H1 (cell line): ENCODE measurements at places on chromosomes 7 and 10. TPM values are rescaled to one million over a fixed set of nuclear protein-coding genes. Genes with fewer than 3 reads are reported as not detected.

- H3K4me3 ChIP-seq, result no peak overlapping the region
- H3K27me3 ChIP-seq, result no peaks in the 10 kb centered on the region
- no peak overlapping the region for H3K27ac ChIP-seq
- no peaks in the 10 kb centered on the region for H3K36me3 ChIP-seq
- no peak for DNase-seq
These were observed 154.8 kb downstream of the RAPGEF5 start for GRCh38 chr7:22202141-22202540.

DNA sequence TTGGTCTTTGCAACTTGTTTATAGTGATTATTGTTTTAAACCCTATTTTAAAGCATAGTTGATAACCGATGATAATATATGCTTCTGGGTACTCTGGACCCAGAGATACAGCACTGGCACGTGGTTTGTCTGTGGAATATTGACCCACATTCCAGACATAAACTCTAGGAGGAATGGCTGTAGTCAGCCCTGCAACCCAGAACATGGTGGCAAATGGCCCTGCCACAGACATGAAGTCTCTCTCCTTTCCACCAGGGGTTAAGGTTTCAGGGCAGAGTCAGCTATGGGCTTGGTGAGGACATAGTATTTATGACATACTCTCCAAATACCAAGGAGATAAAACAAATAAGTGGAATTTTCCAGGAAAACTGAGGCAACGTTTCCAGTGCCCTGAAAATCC is 83.6 kb downstream of the NAMPT start:
- H3K4me1 ChIP-seq, result no peaks in the 10 kb centered on the region
- no peaks in the 10 kb centered on the region for H3K36me3 ChIP-seq
- no peak for DNase-seq

DNA sequence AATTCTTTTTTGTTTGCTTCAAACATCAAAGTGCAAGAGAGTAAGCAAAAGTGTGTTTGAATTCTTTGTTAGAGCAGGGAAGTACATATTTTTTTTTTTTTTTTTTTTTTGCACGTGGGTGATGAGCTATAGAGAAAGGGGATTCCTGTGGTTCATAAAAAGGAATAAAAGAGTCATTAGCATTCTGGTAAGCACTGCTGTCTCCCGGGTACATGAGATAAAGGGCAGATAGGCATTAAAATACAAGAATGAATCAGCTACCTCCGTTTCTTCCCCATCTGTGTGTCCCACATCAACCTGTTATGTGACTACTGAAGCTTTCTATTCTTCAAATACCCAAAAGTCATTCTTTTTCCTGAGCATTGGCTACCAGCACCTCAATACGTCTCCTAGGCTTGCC is 102.4 kb upstream of the SEMA3D start:
- no peaks in the 10 kb centered on the region for H3K27me3 ChIP-seq
- no peak overlapping the region for H3K4me3 ChIP-seq
- H3K4me1 ChIP-seq, result no peaks in the 10 kb centered on the region
- no peak overlapping the region for H3K27ac ChIP-seq
- DNase-seq, result no peak

DNA sequence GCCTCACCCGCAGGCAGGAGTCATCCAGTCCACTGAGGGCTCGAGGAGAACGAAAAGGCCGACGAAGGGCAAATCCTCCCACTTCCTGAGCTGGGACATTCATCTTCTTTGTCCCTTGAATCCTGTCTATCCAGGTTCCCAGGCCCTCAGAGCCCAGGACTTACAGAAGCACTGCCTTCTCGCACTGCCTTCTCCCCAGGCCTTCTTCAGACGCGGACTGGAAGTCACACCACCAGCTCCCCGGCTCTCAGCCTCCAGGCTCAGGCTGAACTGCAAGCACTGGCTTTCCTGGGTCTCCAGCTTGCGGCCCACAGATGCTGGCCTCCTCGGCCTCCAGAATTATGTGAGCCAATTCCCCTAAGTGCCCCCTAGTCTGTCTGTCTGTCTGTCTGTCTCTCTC is 6.4 kb upstream of the MMP21 start:
- DNase-seq, result no peak
- no peaks in the 10 kb centered on the region for H3K27me3 ChIP-seq
- H3K27ac ChIP-seq, result no peak overlapping the region
- H3K4me3 ChIP-seq, result no peak overlapping the region
- H3K4me1 ChIP-seq, result no peaks in the 10 kb centered on the region
- H3K36me3 ChIP-seq, result no peaks in the 10 kb centered on the region

GRCh38 chr10:12198156-12198555 is 2.2 kb downstream of the CDC123 start:
- H3K27me3 ChIP-seq, result no peaks in the 10 kb centered on the region
- H3K27ac ChIP-seq, result no peak overlapping the region
- DNase-seq, result no peak
- peaks cover 1% of the 10 kb centered on the region; the same call in 1 of the 2 replicates for H3K4me1 ChIP-seq

DNA sequence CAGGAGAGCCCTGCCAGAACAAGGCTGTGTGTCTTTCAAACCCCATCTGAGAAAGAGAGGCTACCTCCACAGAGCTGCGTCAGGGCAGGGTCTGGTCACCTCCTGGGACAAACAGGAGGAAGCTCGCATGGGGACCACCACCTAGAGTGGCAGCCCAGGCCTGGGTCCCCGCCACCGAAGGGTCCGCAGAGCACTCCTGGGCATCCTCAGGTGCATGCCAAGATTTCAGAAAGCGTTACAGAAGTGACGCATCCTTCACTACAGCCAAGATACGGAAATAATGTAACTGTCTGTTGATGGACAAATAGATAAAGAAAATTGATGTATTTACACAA is 42.6 kb downstream of the GSDME start:
- no peaks in the 10 kb centered on the region for H3K36me3 ChIP-seq
- no peaks in the 10 kb centered on the region for H3K27me3 ChIP-seq
- DNase-seq, result peak; percentile 37

GRCh38 chr10:72574636-72575035 is 51.2 kb downstream of the MICU1 start:
- H3K27me3 ChIP-seq, result no peaks in the 10 kb centered on the region
- no peaks in the 10 kb centered on the region for H3K4me1 ChIP-seq
- no peaks in the 10 kb centered on the region for H3K36me3 ChIP-seq
- H3K27ac ChIP-seq, result no peak overlapping the region
- no peak overlapping the region for H3K4me3 ChIP-seq

GRCh38 chr10:125156739-125157480 is 3.5 kb downstream of the CTBP2 start:
- peak overlapping the region; percentile 12; the same call in 1 of the 2 replicates for H3K27ac ChIP-seq
- H3K36me3 ChIP-seq, result no peaks in the 10 kb centered on the region
- peak overlapping the region; percentile 2; the same call in 1 of the 2 replicates for H3K4me3 ChIP-seq

GRCh38 chr10:15015451-15015850 is 28.3 kb upstream of the OLAH start:
- DNase-seq, result no peak
- no peaks in the 10 kb centered on the region for H3K36me3 ChIP-seq
- no peak overlapping the region for H3K27ac ChIP-seq
- no peaks in the 10 kb centered on the region for H3K27me3 ChIP-seq
- H3K4me1 ChIP-seq, result peaks cover 2% of the 10 kb centered on the region; the same call in 1 of the 2 replicates

DNA sequence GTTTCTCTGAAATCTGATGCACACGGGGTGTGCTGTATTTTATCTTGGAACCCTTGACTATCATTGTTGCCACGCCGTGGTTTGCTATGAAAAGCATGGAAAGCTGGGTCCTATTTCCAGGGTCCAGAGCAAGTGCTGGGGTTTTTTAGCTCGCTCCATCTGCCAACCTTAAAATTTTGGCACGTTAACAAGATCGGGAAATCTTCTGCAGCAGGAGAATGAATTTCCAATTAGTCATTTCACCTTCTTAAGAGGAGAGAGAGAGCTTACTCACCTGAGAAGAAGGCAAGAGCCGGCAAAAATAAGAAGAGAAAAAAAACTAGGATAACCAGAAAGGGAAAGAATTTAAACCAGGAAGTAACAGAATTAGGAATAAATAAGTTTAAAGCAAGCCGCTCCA is 223.6 kb upstream of the CELF2 start:
- no peaks in the 10 kb centered on the region for H3K27me3 ChIP-seq
- H3K4me1 ChIP-seq, result peaks cover 19% of the 10 kb centered on the region
- no peak for DNase-seq
- no peak overlapping the region for H3K27ac ChIP-seq

GRCh38 chr7:6250364-6250833 is 22.0 kb downstream of the CYTH3 start:
- peaks cover 2% of the 10 kb centered on the region for H3K4me1 ChIP-seq
- no peaks in the 10 kb centered on the region for H3K27me3 ChIP-seq
- no peak overlapping the region for H3K27ac ChIP-seq
- no peak overlapping the region for H3K4me3 ChIP-seq
- H3K36me3 ChIP-seq, result no peaks in the 10 kb centered on the region

GRCh38 chr7:105719919-105720318 is 138.6 kb upstream of the EFCAB10 start:
- peaks cover 21% of the 10 kb centered on the region for H3K4me1 ChIP-seq
- H3K27me3 ChIP-seq, result no peaks in the 10 kb centered on the region
- no peaks in the 10 kb centered on the region for H3K36me3 ChIP-seq
- no peak for DNase-seq
- no peak overlapping the region for H3K4me3 ChIP-seq

DNA sequence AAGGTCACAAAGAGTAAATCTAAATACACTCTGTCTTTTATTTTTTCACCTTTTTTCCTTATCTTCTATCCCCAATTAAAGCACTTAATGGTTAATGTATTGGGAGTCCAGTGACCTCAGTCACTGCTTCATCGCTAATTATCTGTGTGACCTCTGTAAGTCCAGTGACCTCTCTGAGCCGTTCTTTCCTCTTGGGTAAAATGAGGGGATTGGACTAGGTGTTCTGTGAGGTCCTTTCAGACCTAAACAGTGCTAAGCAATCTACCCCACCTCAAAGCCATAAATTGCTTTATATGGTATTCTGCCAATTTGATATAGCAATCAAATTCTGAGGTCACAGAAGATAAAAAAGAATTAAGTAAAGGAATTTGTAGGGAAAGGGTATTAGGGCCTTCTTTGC is 3.9 kb upstream of the SFMBT2 start:
- no peak overlapping the region for H3K27ac ChIP-seq
- no peaks in the 10 kb centered on the region for H3K36me3 ChIP-seq
- peaks cover 20% of the 10 kb centered on the region; the same call in 1 of the 2 replicates for H3K27me3 ChIP-seq
- H3K4me3 ChIP-seq, result no peak overlapping the region
- peaks cover 4% of the 10 kb centered on the region; the same call in 1 of the 2 replicates for H3K4me1 ChIP-seq
- DNase-seq, result no peak

DNA sequence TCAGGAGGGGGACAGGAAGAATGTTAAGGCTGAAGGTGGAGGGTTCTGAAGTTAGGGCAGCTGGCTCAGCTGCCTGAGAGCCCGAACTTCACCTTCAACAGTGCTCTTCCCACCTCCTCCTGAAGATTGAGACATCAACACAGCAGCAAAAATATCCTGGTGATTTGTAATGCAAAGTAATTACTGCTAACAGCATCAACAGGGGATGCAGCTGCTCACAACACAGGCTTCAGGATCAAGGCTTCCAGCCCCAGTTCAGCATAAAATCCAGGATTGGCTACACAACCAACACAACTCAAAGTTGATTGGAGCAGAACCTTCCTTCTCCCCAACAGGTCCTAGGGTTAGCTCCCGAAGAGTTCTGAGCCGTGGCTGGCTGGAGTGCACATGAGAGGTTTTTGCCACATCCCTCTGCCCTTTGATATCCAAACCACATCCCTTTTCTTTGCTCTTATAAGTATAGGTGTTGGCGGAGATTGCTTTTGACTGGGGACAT is 242.4 kb downstream of the KIAA1217 start:
- H3K27me3 ChIP-seq, result no peaks in the 10 kb centered on the region
- no peaks in the 10 kb centered on the region; the same call in 1 of the 2 replicates for H3K4me1 ChIP-seq
- DNase-seq, result no peak
- no peaks in the 10 kb centered on the region for H3K36me3 ChIP-seq

- H3K27me3 ChIP-seq, result no peaks in the 10 kb centered on the region
- peaks cover 13% of the 10 kb centered on the region for H3K4me1 ChIP-seq
- H3K27ac ChIP-seq, result no peak overlapping the region
These were observed 2.9 kb upstream of the ADAM8 start for GRCh38 chr10:133279326-133280226.

DNA sequence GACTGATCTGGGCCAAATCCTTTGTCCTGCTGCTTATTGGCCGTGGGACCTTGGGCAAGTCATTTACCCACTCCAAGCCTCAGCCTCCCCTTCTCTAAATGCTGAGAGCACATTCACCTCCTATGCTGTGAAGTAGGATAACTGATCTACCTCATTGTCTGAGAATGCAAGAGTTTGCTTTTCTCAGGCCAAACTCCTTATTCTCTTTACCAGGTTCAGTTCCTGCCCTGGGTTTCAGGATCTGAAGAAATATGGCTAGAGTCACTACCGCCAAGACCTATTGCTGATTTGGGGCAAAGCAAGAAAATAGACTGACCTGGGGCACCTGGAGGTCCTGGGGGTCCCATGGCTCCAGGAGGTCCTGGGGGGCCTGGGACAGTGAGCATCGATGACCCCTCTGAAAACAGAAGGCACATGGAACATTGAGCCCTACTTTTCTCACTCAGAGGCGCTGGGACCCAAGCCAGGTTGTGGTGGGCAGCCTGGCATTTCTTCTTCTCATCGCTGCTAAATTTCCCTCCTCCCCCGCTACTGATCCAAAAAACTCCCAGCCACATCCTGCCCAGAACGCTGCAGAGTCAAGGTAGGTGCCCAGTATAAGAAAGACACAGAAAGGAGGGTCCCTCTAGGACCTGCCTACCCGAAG is 42.4 kb downstream of the COL17A1 start:
- H3K4me1 ChIP-seq, result no peaks in the 10 kb centered on the region
- H3K4me3 ChIP-seq, result no peak overlapping the region
- H3K36me3 ChIP-seq, result no peaks in the 10 kb centered on the region

GRCh38 chr10:106557053-106557452 is 607.5 kb downstream of the SORCS1 start:
- H3K4me1 ChIP-seq, result no peaks in the 10 kb centered on the region
- no peak overlapping the region for H3K27ac ChIP-seq
- DNase-seq, result no peak
- H3K4me3 ChIP-seq, result no peak overlapping the region

DNA sequence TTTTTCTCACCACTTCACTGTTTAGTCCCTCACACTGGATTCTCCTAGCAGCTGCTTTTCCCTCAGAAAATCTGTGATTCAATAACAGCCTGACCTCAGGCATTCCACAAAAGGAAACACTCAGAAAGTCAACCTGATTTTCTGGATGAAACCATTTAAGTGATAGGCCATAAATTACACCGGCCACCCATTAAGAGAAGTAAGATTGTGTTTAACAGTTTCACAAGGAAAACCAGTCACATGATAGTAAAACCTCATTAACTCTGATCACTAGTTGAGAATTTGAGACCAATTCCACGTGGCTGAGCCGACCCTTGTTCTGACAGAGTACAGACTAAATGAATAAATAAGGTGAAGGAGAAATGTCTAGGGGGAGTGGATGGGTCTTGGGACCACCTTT is 7.7 kb downstream of the GRM8 start:
- no peak for DNase-seq
- no peak overlapping the region for H3K27ac ChIP-seq
- no peaks in the 10 kb centered on the region for H3K4me1 ChIP-seq
- H3K36me3 ChIP-seq, result no peaks in the 10 kb centered on the region

Gene NRAP
- not detected in 2 replicates for total RNA-seq

Gene ANKRD61
- 0.32 and 0.42 TPM in 2 replicates for total RNA-seq

Gene STEAP1B
- total RNA-seq, result 8.6 and 8.7 TPM in 2 replicates

Gene CCDC146
- 0.63 and 2.4 TPM in 2 replicates for total RNA-seq

Gene MPP7
- 9.3 and 9.8 TPM in 2 replicates for total RNA-seq
